ENCODE measurements at places on chromosomes 3 and 15.

GRCh38 chr3:142211034-142211433 lies 14.4 kb downstream of the GK5 start:
- no peak for DNase-seq

- DNase-seq: no peak
Observed at GRCh38 chr3:194397757-194398312, 1.2 kb downstream of the GP5 start.

DNA sequence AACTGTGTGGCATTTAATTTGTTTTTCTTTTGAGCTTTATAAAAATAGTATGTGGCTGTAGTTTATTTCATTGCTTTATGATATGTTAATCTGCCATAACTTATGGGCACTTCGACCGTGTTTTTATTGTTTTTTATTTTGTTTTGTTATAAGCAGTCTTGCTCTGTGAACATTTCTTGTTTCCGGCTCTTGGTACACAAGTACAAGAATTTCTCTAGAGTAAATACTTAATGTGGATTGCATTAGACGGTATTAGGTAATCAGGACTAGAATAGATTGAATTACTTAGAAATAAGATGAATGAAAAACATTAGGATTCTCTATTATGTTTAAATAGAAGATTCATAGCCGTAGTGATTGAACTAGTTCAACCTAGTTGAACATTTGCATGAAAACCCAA lies 2.1 kb downstream of the ZFAND6 start:
- DNase-seq: no peak

- DNase-seq: peak; percentile 35
Observed at GRCh38 chr3:108818404-108818803, 4.2 kb upstream of the TRAT1 start.

DNA sequence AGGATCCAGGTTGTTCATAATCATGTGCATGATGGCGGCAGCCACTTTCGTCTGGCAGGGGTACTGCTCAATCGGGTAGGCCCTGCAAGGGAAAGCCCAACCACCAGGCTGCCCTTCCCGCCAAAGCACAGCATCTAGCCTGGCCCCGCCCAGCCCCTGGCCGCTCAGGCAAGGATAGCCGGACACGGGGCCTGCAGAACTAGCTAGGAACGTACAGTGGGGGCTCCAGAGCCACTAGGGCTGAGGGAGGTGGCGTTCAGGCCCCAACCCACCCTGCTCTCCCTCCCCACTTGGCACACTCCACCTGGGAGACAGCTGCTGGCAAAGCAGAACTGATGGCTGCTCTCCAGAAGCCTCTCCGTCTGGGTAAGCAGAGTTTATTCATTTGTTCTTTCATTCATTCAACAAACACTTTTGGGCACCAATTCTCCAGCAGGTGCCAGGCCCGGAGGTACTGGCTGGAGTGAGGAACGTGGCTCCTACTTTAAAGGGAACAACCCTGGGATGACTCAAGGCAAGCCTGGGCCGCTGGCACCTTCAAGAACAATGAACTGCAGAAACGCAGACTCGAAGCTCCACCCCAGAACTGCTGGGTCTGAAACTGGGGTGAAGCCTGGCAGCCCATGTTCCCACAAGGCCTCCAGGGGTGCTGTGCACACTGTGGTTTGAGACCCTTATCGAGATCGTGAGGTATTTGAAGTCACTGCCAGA lies 7.8 kb downstream of the UROC1 start:
- no peak for DNase-seq

- no peak for DNase-seq
Observed at GRCh38 chr3:36428445-36428844, 48.1 kb downstream of the STAC start.

DNA sequence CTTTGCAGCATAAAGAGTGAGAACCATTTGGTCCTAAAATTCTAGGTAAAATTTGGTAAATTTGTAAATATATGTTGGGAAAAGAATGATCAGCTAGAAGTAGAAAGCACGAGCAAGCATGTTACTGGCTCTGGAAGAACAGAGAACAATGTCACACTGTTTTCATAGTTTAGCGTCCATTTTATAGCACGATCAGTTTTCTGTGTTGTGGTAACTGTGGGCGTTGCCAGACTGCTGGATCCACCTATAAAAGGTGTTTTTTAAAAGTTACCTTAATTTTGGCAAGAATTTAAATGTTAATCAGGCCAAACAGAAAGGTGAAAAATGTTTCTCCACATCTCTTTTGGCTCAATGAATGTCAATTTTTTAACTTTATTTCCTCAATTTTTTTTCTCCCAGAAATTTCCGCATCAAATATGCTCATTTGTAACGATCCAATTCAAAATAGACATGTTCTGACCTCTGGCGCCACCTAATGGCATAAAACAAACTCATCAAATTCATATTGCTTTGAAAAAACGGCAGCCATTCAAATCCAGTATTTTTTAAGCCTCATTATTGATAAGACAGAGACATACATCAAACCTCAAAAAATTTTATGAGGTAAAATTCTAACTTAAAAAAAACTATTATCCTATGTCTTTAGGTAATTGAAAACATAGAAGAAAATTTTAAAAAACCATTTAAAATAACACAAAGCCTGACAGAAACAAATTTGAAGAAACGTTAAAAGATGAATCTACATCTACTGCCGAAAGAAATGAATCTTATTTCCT lies 5.5 kb upstream of the GP5 start:
- DNase-seq: no peak

DNA sequence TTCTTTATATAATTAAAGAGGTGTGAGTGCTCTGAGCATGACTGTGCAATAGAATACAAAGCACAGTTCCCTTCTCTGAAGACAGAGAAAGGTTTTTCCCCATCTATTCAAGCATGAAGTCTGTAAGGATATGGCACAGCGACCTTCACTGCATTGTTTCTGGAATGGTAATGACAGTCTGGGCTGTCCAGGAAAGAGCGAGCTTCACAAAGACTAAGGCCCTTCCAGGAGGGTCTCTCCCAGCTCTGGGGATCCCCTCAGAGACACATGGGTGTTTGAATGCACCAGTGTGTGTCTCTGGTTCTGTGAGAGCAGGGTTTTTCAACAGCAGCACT lies 179.9 kb upstream of the NR2E3 start:
- DNase-seq: no peak

DNA sequence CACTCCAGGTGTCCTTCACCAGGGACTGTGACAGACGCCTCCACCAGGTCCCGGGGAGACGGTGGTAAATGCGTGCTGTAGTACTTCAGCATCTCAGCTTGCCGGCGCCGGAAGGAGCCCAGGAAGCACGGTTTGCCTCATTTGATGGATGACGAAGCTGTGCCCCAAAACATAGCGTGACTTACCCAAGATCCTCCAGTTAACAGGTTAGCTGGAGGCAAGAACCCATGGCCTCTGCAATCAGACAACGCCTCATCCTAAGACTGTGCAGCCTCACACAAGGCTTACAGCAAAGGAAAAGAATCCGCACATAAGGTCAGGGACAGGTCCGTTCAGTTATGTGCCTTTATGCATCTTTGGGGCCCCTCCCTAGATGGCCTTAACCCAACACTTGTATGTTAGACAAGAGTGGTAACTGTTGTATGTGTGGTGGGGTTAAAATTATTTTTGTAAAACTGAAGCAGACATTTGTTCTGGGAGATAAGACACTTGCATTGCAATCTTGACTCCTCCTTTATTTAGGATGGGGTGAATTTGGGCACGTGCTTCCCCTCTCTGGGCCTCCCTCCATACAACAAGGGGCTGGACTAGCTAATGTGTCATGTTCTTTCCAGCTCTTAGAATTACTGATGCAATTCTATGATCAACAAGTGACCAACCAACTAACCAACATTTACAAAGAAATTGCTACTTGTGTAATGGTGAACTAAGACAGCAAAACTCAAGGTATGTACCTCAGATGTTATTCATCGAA lies 39.4 kb downstream of the VGLL4 start:
- no peak for DNase-seq

DNA sequence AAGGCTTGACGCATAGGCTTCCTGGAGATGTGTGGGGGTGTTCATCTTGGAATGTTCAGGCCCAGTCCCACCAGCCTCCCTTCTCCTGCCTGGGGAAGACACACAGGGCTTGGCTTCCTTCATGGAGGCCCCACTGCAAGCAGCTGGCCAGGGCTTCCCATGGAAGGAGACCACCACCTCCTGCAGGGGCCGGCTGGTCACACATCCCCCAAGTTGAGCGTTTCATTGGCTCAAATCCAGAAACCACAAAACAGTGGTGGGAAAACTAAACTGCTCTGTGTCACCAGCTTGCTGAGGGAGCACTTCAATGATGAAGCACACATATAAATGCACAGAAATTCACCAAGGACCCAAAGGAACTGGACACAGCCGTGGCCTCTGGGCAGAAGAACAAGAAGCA lies 8.3 kb downstream of the IQSEC1 start:
- DNase-seq: no peak

GRCh38 chr15:31206386-31207181 lies 105.1 kb upstream of the TRPM1 start:
- no peak for DNase-seq

GRCh38 chr15:99507016-99507503 lies 58.7 kb upstream of the MEF2A start:
- DNase-seq: no peak

- no peak for DNase-seq
Observed at GRCh38 chr3:19248143-19248542, 99.8 kb downstream of the KCNH8 start.

DNA sequence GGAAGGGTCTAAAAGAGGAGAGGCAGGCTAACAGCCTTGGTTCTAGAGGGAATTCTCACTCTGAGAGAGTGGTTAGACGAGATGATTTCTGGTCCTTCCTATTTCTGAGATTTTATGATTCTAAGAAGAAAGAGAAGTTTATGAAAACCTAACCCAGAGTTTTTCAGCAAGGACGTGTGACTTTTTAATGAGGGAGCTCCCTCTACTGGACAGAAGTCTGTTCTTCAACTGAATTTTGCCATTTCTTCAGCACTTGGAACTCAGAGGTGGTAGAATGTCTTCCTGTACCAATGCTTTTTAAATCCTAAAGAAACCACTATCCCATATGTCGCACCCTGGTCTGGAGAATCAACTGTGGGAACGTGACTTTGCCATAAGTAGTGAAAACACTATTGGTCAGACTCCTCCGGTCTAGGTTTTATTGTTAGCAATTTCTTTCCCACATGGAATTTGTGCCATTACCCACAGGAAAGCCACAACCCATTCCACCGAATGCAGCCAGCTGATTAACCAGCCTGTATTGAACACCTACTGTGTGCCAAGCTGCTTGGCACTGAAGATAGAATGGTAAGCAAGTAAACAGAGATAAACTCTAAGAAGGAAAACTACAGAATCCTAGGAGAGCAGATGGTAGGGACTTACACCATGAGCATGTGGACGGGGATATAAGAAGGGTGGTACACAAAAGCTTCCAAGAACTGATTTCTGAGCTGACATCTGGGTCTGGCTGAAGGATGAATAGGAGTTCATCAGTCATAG lies 199.5 kb upstream of the LMCD1 start:
- no peak for DNase-seq
